ENCODE measurements at places on chromosomes 13 and 19.

- DNase-seq = peak; percentile 58
These were observed 221.8 kb downstream of the OLFM4 start for GRCh38 chr13:53250272-53250875.

- no peak for DNase-seq
These were observed 4.2 kb downstream of the PRR36 start for GRCh38 chr19:7869910-7870511.

DNA sequence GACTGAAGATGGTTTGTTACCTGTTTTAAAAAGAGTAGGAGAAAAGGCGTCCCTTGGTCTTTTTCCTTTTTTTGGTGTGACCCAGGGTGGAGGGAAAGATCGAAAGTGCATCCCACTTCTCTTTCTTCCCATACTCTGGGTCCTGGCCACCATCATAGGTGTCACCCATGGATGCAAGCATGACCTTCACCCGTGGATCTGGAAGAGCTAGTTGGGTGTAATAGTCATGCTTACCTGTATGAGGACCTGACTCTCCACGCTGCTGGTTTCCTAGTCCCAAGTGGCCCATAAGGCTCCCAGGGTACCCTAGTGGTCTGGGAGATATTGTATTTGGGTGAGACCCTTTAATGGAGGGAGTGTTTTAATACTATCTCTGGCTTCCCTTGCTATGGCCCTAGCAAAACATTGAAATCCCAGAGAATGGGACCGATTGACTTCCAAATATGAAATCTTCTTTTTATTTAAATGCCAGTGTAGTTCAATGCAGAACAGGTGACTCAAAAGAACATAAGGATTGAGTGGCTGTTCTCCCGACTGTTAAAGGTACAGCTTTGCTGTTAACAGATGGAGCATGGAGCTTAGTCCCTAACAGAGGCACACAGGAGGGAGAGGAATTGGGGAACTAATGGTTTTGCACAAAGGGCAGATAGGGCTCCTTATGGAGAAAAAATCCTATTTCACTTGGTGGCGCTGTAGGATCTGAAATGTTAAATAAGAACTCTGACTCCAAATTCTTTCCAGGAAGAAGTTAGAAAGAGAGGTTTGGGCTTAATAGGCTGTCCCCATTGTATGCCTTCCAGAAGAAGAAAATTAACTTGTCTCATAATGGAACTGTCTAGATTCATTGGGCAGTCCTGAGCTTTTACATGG, 7.0 kb upstream of the ZNF550 start:
- no peak for DNase-seq

- DNase-seq = no peak
These were observed 440.9 kb downstream of the RFC3 start for GRCh38 chr13:34258646-34259386.

DNA sequence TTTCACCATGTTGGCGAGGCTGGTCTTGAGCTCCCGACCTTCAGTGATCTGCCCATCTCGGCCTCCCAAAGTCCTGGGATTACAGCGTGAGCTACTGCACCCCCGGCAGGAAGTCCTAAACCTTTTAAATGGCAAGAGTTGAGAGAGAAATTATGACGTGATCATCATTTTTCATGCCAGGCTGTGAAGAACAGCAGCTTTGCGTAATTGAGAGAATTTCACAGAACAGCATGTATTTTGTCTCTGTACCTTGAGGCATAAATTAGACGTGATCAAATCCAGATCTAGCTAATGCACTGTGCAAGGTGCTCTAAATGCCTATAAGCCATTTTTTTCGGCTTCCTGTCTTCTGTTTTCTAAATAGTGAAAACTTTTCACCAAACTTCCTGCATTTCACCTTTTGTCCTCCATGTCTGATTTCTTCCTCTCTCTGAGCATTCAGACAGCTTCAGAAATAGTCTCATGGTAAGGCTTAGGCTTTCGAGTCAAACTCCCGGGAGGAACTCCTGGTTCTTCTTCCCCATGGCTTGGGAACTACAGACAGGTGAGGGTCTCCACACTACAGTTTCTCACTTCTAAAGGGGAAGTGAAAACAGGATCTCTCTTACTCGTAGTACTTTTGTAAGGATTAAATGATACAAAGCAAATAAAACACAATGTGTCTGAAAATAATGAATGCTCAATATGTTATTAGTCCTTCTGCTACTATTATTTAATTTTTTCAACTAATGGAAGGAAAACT, 51.0 kb downstream of the WDFY2 start:
- DNase-seq = no peak

GRCh38 chr13:34751044-34751443, 191.0 kb upstream of the NBEA start:
- no peak for DNase-seq

- DNase-seq = no peak
These were observed 24.0 kb downstream of the ZNF564 start for GRCh38 chr19:12527034-12527836.

- no peak for DNase-seq
These were observed 23.4 kb upstream of the SLC7A10 start for GRCh38 chr19:33248954-33249613.

- no peak for DNase-seq
These were observed 629 bp downstream of the LRFN3 start for GRCh38 chr19:35936738-35937268.

GRCh38 chr13:113631341-113632095, 26.5 kb downstream of the ATP4B start:
- no peak for DNase-seq

- peak; percentile 70 for DNase-seq
These were observed at the start of gene URI1 for GRCh38 chr19:29941828-29942403. Gene URI1 (plus strand): TSS chr19:29942239. CDS start chr19:29942548, 309 bp downstream.

- DNase-seq = no peak
These were observed 59.8 kb downstream of the SCEL start for GRCh38 chr13:77595166-77595810.

DNA sequence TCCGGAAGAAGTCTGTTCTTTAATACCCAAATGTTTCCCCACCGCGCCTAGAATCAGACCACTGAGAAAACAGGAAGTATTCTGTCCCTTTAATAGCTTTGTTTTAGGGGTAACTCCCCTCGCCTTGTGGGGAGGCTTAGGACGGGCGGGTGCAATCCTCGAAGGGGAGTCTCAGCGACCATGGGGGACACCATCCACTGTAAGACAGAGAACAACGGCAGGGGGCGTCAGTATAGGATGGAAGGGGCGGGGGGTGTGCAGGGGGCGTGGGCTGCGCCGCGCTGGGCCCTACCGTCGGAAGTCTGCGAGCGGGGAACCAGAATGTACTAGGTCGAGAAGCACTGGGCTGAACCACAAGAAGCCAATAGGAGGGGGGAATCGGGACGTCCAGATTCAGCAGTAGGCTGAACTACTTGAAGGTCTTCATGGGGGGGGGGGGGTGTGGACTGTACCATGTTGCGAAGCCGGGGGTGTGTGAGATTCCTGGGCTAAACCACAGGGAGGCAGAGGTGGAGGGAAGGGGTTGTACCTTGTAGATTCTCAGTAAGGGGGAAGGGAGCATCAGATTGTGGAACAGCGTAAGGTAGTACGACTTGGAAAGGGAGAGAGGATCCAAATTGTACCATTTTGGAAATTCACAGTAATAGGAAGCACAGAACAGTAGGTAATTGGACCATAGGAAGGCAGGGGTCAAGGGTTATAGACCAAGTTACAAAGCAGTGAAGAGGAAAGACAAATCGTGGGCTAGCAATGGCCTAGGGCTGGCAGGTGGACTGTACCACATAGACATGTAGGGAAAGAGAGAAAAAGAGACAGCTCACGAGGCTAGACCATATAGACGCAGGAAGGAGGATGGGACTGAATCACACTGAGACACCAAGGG, 1.0 kb upstream of the DBP start:
- DNase-seq = peak; percentile 97

- peak; percentile 82 for DNase-seq
These were observed 103.2 kb downstream of the GADD45B start for GRCh38 chr19:2578901-2579677.

- no peak for DNase-seq
These were observed 852.7 kb upstream of the KLHL1 start for GRCh38 chr13:70960841-70961443.

GRCh38 chr13:112177450-112178288, 110.7 kb downstream of the SOX1 start:
- DNase-seq = peak; percentile 26

DNA sequence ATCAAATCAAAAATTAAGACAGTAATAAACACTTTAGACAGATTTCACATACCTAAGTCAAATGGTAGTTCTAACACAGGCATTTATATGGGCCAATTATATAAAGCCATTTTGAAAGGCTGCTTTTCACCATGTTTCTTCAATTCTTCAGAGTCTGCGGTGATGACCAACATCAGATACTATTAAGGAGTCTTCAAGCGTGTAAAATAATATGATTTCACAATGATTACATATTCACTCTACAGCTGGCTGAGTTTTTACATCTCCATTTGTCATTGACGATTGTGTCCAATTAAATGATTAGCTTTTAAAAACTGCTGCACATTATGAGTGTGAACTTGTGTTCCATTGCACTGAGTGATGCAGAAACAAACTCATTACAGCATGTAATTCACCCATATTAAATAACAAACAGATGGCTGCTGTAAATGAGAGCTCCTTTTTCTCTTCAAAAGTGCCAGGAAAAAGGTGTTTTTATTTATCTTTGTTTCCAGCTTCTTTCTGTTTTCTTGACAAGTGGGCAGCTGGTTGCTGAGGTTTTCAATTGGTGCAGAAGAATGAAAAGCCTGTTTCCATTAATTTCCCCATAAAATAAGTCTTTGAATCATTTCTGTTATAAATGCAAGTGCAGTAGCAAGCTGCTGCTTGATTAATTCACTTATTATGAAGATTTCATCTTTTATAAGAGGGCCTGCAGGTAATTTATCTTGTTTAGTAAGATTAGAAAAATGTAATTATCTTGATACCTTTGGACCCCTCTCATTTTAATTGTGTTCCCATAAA, 676.1 kb upstream of the KLHL1 start:
- no peak for DNase-seq

GRCh38 chr19:23377276-23377675, 18.0 kb downstream of the ZNF91 start:
- no peak for DNase-seq

- no peak for DNase-seq
These were observed 610.0 kb downstream of the EFNB2 start for GRCh38 chr13:105925496-105925895.

DNA sequence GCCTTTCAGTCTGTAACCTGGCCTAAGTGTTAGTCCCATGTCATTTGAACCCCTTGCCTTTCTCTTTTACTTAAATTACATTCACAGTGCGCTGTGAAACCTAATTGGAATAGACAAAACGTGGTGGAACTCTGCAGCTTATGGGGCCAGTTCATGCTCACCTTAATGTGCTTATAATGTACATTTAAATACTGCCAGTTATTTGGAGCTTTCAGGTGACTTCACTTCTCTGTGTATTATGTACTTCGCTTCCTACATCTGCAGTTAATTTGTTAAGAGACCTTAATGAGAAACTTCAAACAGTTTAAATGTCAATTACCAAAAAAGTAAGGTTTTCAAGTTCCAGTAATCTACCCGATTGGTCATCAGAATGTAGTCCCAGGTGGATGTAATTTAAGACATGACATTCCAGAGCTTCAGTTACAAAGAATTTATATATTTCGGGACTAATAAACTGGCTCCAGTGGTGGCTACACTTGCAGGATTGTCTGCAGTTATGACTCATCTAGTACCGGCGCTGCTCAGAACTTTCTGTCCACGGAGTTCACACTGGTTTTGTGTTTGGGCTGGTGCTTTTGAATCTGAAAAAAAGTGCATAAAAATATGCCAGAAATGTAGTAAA, 125.3 kb downstream of the TM9SF2 start:
- no peak for DNase-seq

GRCh38 chr19:47446534-47447469, 24.9 kb downstream of the SLC8A2 start:
- peak; percentile 45 for DNase-seq
